ENCODE measurements at places on chromosomes 1 and 21. TPM values are rescaled to one million over a fixed set of nuclear protein-coding genes. Genes with fewer than 3 reads are reported as not detected.

- no peaks in the 10 kb centered on the region for H3K27me3 ChIP-seq
- no peak overlapping the region for H3K4me3 ChIP-seq
- no peaks in the 10 kb centered on the region for H3K4me1 ChIP-seq
Observed at GRCh38 chr1:55650444-55650843, 435.3 kb upstream of the USP24 start.

GRCh38 chr1:96510391-96510790, 211.2 kb upstream of the PTBP2 start:
- no peaks in the 10 kb centered on the region for H3K4me1 ChIP-seq
- H3K4me3 ChIP-seq = no peak overlapping the region
- no peak overlapping the region for H3K27ac ChIP-seq
- DNase-seq = no peak
- H3K27me3 ChIP-seq = no peaks in the 10 kb centered on the region

- no peaks in the 10 kb centered on the region for H3K4me1 ChIP-seq
- no peak overlapping the region for H3K4me3 ChIP-seq
- H3K27ac ChIP-seq = no peak overlapping the region
- no peaks in the 10 kb centered on the region for H3K36me3 ChIP-seq
- H3K27me3 ChIP-seq = no peaks in the 10 kb centered on the region
Observed at GRCh38 chr21:36532769-36533467, 53.0 kb upstream of the CLDN14 start.

GRCh38 chr1:56148326-56149193, 430.8 kb downstream of the PLPP3 start:
- H3K36me3 ChIP-seq = no peaks in the 10 kb centered on the region
- no peaks in the 10 kb centered on the region for H3K27me3 ChIP-seq
- no peak overlapping the region for H3K27ac ChIP-seq
- no peak overlapping the region for H3K4me3 ChIP-seq
- peaks cover 15% of the 10 kb centered on the region for H3K4me1 ChIP-seq
- no peak for DNase-seq

- H3K27me3 ChIP-seq = peaks cover 93% of the 10 kb centered on the region
- H3K36me3 ChIP-seq = no peaks in the 10 kb centered on the region
- H3K4me3 ChIP-seq = peak within 1 kb of the TSS; percentile 50
- peaks cover 47% of the 10 kb centered on the region for H3K4me1 ChIP-seq
Observed at GRCh38 chr1:35573198-35574124, at the start of gene TFAP2E. Gene TFAP2E, plus strand, starts transcription at chr1:35573314. Its CDS starts 264 bp downstream, at chr1:35573578.

GRCh38 chr1:39380036-39380435, 111.4 kb upstream of the BMP8A start:
- no peak overlapping the region for H3K27ac ChIP-seq
- peaks cover 3% of the 10 kb centered on the region for H3K4me1 ChIP-seq
- H3K4me3 ChIP-seq = no peak overlapping the region
- DNase-seq = no peak
- no peaks in the 10 kb centered on the region for H3K27me3 ChIP-seq
- peaks cover 88% of the 10 kb centered on the region for H3K36me3 ChIP-seq

GRCh38 chr1:43958351-43959255, 11.2 kb upstream of the DPH2 start:
- H3K27me3 ChIP-seq = no peaks in the 10 kb centered on the region
- no peak overlapping the region for H3K4me3 ChIP-seq
- H3K4me1 ChIP-seq = no peaks in the 10 kb centered on the region
- H3K36me3 ChIP-seq = peaks cover 76% of the 10 kb centered on the region
- no peak overlapping the region for H3K27ac ChIP-seq

DNA sequence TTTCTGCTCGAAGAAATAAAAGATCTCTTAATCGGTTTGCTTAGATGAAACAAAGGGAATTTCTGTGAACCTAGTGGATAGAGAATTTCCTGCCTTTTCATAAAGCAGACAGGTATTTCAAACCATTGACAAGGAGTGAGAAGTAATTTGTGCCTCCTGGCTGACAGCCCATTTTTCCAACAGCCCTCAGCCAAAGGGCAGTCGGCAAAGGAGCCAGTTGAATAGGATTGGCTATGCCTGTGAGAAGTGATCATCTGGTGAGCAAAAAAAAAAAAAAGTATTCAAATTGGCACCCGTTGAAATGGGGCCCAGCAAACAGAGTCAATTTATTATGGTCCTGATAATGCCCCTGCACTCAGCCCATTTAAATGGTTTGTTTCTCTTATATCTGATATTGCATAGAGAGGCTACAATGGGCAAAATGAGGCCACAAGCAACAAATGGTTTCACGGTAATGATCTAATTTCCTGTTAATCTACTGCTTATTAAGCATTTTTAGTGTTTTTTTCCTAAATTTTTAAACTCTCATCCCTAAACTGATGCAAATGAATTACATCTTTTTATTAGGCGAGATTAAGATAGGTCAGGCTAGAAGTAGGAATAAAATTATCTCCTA, 477.5 kb downstream of the NUF2 start:
- H3K4me3 ChIP-seq = no peak overlapping the region
- no peaks in the 10 kb centered on the region for H3K36me3 ChIP-seq
- DNase-seq = no peak
- no peaks in the 10 kb centered on the region for H3K27me3 ChIP-seq
- H3K4me1 ChIP-seq = peaks cover 9% of the 10 kb centered on the region

GRCh38 chr21:43697758-43698643, 20.9 kb upstream of the PDXK start:
- no peak for DNase-seq
- no peak overlapping the region for H3K4me3 ChIP-seq
- H3K4me1 ChIP-seq = peaks cover 15% of the 10 kb centered on the region
- peaks cover 44% of the 10 kb centered on the region for H3K36me3 ChIP-seq
- no peak overlapping the region for H3K27ac ChIP-seq

DNA sequence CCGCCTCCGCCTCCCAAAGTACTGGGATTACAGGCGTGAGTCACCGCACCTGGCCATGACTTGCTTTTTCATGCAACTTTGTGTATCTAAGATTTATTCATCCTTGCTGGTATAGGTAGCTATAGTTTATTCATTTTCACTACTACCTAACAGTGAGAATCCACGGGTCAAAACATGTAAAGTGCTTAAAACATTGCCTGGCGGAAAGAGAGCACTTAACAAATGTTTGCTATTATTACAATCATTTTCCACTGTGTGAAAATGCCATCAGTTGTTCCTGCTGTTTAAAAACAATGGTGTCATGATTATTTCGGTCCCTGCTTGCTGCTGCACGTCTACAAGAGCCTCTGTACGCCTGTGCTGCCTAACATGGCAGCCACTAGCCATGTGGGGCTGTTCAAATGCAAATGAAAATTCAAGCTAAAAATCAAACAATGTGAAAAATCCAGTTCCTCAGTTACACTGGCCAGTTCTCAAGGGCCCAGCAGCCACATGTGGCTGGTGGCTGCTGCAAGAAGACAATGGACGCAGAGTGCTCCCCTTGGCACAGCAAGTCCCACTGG, 65.1 kb downstream of the CLSTN1 start:
- H3K36me3 ChIP-seq = peaks cover 14% of the 10 kb centered on the region
- H3K4me1 ChIP-seq = no peaks in the 10 kb centered on the region
- H3K27ac ChIP-seq = no peak overlapping the region
- H3K27me3 ChIP-seq = no peaks in the 10 kb centered on the region

GRCh38 chr1:1058921-1059493, 15.1 kb downstream of the RNF223 start:
- peak overlapping the region; percentile 12 for H3K27ac ChIP-seq
- peaks cover 21% of the 10 kb centered on the region for H3K36me3 ChIP-seq
- peak; percentile 49 for DNase-seq
- peaks cover 11% of the 10 kb centered on the region for H3K27me3 ChIP-seq
- peak overlapping the region; percentile 64 for H3K4me3 ChIP-seq
- H3K4me1 ChIP-seq = peaks cover 36% of the 10 kb centered on the region

GRCh38 chr1:47827109-47827508, 170.1 kb downstream of the TRABD2B start:
- no peaks in the 10 kb centered on the region for H3K36me3 ChIP-seq
- no peaks in the 10 kb centered on the region for H3K27me3 ChIP-seq
- H3K4me1 ChIP-seq = peaks cover 8% of the 10 kb centered on the region
- H3K27ac ChIP-seq = no peak overlapping the region
- peak; percentile 30 for DNase-seq

DNA sequence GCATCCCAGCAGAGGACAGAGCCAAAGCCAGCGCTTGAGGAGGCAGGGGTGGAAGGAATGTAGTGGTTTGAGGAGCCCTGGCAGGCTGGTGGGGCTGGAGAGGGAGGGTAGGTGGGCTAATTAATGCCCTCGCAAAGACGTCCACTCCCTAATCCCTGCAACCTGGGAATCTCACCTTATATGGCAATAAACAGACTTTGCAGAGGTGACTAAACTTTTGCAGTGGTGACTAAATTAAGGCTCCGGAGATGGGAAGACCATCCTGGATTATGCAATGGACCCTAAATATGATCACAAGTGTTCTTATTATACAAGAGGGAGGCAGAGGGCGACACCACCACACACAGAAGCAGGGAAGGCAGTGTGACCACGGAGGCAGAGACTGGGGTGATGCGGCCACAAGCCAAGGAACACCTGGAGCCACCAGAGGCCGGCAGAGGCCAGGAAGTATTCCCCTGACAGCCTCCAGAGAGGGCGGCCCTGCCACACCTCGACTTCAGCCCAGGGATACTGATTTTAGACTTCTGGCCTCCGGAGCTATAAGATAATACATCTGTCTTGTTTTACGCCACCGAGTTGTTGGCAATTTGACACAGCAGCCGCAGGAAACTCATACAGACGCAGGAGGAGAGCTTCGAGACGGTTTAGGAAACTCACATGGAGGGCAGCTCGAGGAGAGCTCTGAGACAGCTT, 23.1 kb upstream of the NPPB start:
- DNase-seq = no peak
- H3K4me1 ChIP-seq = no peaks in the 10 kb centered on the region
- H3K27ac ChIP-seq = no peak overlapping the region
- no peaks in the 10 kb centered on the region for H3K36me3 ChIP-seq
- peaks cover 32% of the 10 kb centered on the region for H3K27me3 ChIP-seq

- no peak overlapping the region for H3K4me3 ChIP-seq
- no peak overlapping the region for H3K27ac ChIP-seq
- no peaks in the 10 kb centered on the region for H3K27me3 ChIP-seq
- no peaks in the 10 kb centered on the region for H3K36me3 ChIP-seq
Observed at GRCh38 chr1:5273280-5274003, 619.0 kb downstream of the AJAP1 start.

GRCh38 chr1:199948587-199949280, 78.8 kb upstream of the NR5A2 start:
- H3K4me1 ChIP-seq = no peaks in the 10 kb centered on the region
- H3K4me3 ChIP-seq = no peak overlapping the region
- no peaks in the 10 kb centered on the region for H3K27me3 ChIP-seq
- H3K36me3 ChIP-seq = no peaks in the 10 kb centered on the region
- no peak for DNase-seq
- no peak overlapping the region for H3K27ac ChIP-seq

DNA sequence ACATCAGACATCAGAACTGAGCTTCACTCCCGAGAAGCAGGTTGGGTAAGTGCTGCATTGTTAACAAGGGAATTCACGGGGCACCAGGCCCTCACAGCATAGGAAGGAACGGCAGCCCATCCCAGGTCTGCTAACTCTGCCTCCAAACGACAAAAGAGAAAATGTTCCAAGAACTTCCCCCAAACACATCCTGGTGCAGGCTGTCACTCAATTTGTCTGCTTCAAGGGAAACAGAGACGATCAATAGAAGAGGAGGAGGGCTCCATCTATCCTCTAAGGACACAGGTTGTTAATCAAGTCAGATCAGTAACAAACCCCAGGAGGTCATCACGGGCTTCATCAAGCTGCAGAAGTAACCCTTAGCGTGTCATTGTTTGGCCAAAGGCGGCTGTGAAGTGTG, 3.5 kb upstream of the TSPEAR start:
- no peak overlapping the region for H3K4me3 ChIP-seq
- peaks cover 53% of the 10 kb centered on the region for H3K27me3 ChIP-seq
- no peak overlapping the region for H3K27ac ChIP-seq
- no peaks in the 10 kb centered on the region for H3K36me3 ChIP-seq
- no peak for DNase-seq

GRCh38 chr1:152959801-152960451, 10.5 kb upstream of the SPRR4 start:
- DNase-seq = no peak
- H3K27ac ChIP-seq = no peak overlapping the region
- no peak overlapping the region for H3K4me3 ChIP-seq
- no peaks in the 10 kb centered on the region for H3K36me3 ChIP-seq

DNA sequence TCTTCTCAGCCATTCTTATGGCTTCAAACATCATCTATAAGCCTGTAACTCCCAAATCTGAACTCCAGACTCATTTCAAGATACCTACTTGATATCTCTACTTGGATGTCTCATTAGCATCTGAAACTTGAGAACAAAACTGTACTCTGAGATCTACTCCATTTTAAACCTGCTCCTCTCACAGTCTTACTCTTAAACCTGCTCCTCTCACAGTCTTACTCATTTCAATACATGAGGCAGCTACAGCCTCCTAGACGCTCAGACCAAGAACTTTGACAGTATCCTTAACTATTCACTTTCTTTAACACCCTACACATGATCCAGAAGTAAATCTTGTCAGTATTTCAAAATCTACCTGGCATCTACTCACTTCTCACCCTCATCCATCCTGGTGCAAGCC, 54.3 kb downstream of the NBPF6 start:
- no peaks in the 10 kb centered on the region for H3K36me3 ChIP-seq
- no peaks in the 10 kb centered on the region for H3K27me3 ChIP-seq
- no peak overlapping the region for H3K27ac ChIP-seq
- no peak overlapping the region for H3K4me3 ChIP-seq

GRCh38 chr21:22115746-22116145, 1117.5 kb downstream of the NCAM2 start:
- H3K27ac ChIP-seq = no peak overlapping the region
- H3K36me3 ChIP-seq = no peaks in the 10 kb centered on the region
- DNase-seq = peak; percentile 3
- H3K27me3 ChIP-seq = no peaks in the 10 kb centered on the region
- H3K4me3 ChIP-seq = no peak overlapping the region

GRCh38 chr1:162131400-162132321, 62.2 kb downstream of the NOS1AP start:
- DNase-seq = no peak
- no peaks in the 10 kb centered on the region for H3K36me3 ChIP-seq
- no peak overlapping the region for H3K4me3 ChIP-seq

GRCh38 chr21:39003982-39004633, 179.1 kb downstream of the PSMG1 start:
- DNase-seq = no peak
- H3K36me3 ChIP-seq = no peaks in the 10 kb centered on the region
- no peaks in the 10 kb centered on the region for H3K27me3 ChIP-seq
- H3K27ac ChIP-seq = peak overlapping the region; percentile 82
- H3K4me3 ChIP-seq = no peak overlapping the region

DNA sequence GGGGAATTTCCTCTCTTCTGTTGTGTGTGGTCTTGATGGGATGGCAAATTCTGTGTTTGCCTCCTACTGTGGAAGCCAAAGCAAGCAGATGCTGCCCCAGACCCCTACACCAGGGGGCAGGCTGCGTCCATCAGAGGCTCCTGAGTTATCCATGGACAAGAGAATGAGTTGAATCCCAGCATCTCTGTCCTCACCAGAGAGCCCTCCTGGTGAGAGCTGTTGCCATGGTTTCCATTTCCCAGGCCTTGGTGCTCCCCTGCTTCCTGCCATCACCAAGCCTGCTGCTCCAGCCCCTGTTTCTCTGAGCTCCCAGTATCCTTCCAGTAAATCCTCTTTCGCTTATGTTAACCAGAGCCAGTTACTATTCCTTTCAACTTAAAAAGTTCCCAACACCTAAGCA, 20.4 kb upstream of the GNG12 start:
- no peaks in the 10 kb centered on the region for H3K4me1 ChIP-seq
- H3K4me3 ChIP-seq = no peak overlapping the region
- no peaks in the 10 kb centered on the region for H3K27me3 ChIP-seq
- DNase-seq = peak; percentile 77
- no peak overlapping the region for H3K27ac ChIP-seq
- H3K36me3 ChIP-seq = no peaks in the 10 kb centered on the region

The NCF2 gene
- 6.4 TPM for total RNA-seq

The C1orf87 gene
- total RNA-seq = not detected

The NHLH1 gene
- not detected for total RNA-seq

The CDC42SE1 gene
- 52.5 TPM for total RNA-seq

The SPRR2A gene
- total RNA-seq = not detected

The CYP4A11 gene
- total RNA-seq = not detected

The TPTE gene
- not detected for total RNA-seq

The TCHHL1 gene
- total RNA-seq = not detected

The CD52 gene
- 10.7 TPM for total RNA-seq

The RAB3B gene
- 1.2 TPM for total RNA-seq

The DNASE2B gene
- total RNA-seq = not detected

Measured in stomach (tissue), 19 donors.